ENCODE measurements at places on chromosomes 3 and 15.

DNA sequence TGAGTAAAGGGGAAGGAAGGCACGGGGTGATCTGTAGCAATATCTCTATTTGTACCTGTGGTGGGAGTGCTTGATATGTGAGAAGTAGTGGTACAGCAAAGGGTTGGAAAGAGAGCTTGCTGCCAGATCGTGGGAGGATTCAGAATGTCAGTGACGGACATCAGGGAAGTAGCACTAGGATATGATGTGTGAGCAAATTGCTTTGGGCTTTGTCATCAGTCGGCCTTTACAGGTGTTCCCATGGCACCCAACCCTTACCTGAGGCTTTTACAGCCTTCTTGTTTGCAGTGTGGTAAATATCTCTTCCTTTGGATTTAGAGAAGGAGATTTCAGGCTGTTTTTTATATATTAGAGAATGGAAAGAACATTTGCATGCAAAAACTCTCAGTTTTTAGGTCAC, 29.8 kb downstream of the IL1RAP start:
- DNase-seq = no peak

- DNase-seq = no peak
These were observed 19.6 kb upstream of the HCN4 start for GRCh38 chr15:73388256-73388781.

- DNase-seq = no peak
These were observed 7.8 kb downstream of the DLL4 start for GRCh38 chr15:40936709-40937666.

DNA sequence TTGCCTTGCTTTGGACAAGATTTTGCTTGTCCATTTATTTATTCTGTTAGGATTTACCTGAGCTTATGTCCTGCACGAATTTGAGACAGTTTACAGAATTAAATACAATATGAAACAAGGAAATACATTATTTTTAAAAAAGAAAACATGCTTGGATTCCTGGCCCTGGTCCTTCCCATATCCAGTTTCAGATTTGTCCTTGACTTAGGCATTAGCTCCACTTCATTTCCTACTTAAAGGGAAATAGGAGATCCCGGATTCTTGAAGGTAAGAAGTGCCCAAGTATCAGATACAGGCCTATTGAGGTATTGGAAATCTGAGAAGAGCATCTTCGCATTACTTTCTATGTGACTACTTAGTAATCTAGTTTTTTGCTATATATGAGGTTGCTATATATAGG, 672.0 kb downstream of the SI start:
- no peak for DNase-seq
